ENCODE measurements at places on chromosomes 1 and 21.

DNA sequence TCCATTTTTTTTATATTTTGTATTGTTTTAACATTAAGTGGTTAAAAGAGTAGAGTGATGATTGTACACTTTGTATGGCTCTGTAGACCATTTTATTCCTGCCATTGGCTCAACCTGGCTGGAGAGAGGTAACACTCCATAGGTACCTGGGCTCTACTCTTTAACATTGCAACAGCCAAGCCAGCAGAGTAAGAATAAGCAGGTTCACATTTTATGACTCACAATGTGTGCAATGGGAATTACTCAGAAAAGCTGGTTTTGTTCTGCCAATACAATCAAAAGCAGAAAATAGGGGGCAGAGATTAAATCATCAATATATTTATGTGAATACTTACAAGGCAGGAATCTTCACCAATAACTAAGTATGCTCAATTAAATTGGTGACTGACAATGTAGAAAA lies 1324.0 kb downstream of the AMY1C start:
- DNase-seq = no peak

GRCh38 chr1:201230676-201231075 lies 40.1 kb downstream of the IGFN1 start:
- no peak for DNase-seq

- DNase-seq = no peak
Measured at GRCh38 chr1:151832318-151832980, 847 bp upstream of the RORC start.

DNA sequence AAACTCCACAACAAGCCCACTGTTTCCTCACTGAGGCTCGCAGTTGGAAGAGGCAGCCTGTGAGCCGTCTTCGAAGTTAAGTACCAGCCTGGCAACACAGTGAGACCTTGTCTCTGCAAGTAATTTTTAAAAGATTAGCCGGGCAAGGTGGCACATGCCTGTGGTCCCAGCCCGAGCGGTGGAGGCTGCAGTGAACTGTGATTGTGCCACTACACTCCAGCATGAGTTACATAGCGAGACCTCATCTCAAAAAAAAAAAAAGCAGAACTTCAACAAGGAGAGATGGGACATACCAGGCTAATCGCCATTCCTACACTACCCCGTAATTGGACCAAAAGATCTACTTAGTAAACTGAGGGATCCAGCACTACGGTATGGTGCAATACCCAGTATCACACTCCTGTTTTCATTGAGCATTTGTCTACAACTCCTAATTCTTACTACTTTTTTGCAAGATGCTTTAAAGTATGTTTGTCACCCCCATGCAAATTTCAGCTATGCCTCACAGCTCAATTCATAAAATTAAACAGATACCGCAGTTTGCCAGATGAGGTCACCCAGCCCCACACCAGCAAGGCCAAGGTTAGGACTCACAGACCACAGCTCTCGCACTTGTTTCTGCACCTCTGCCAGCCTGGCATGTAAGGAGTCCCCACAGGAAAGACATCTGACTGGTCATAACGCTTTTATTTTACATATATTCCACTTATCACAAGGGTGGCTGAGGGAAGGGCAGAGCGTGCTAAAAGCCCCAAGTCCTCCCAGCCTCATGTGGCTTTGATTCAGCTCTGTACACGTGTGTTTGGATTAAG lies 21.0 kb downstream of the SDE2 start:
- no peak for DNase-seq

GRCh38 chr1:98677288-98677687 lies 15.8 kb downstream of the SNX7 start:
- DNase-seq = no peak

GRCh38 chr1:33943978-33944377 lies 80.1 kb downstream of the HMGB4 start:
- DNase-seq = no peak

DNA sequence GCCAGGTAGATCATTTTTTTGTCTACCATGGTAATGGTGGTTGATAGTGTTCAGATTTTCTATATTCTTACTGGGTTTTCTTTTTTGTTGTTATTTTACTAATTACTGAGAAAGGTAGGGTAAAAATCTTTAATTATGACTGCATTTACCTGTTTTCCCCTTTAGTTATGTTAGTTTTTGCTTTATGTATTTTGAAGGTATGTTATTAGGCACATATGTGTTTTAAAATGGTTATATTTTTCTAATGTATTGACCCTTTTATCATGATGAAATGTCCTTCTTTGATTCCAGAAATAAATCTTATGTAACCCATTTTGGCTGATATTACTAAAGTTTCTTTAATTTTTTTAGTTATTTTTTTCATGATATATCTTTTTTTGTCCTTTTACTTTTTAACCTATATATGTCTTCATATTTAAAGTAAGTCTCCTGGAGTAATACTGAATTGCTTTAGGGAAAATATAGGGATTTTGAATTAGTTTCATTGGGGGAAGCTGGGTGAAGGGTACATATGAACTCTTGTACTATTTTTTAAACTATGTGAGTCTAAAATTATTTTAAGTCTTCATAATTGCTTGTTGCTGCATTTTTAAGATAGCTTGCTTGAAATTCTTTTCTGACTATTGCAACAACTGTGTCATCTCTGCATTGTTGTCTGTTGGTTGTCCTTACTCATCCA lies 22.4 kb downstream of the SLC35A3 start:
- no peak for DNase-seq

DNA sequence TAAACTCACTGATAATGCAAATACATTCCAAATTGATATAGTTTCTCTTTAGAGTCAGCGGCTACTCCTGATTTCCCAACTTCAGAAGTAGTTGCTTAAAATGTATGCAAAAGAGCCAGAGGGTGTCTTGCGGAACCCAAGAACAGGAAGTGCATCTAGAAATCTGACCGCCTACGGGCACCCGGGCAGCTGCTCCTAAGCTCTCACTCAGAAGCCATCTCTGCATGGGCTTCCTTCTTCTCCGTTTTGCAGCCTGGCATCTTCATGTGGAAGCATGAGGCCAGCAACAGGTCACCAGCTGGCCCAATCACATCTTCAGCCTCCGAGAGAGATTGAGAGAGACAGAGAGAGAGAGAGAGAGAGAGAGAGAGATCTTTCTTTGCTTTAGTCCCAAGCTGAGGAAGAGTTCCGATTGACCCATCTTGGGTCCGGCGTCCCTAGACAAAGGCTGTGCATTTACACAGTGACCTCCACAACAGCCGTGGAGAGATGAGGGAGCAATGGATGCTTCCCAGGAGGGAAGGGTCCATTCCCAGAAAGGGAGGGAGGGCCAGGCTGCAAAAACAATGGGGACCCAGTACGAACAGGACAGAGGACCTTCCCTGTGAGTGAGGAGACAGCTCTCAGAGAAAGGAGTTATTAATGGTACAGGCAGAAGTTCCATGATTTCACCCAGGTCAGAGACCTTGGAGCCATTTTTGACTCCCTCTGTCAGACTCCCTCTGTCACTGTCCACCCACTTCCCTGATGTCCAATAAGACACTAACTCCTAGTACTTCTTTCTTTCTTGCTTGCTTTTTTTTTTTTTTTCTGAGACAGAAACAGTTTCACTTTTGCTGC lies 28.2 kb upstream of the SLC30A1 start:
- no peak for DNase-seq

- no peak for DNase-seq
Measured at GRCh38 chr1:237503292-237503691, 387.4 kb downstream of the ZP4 start.

GRCh38 chr21:24200052-24200451 lies 1407.2 kb downstream of the MRPL39 start:
- no peak for DNase-seq

GRCh38 chr1:31562707-31563360 lies 13.5 kb upstream of the TINAGL1 start:
- DNase-seq = no peak

GRCh38 chr1:53110370-53111072 lies 31.9 kb downstream of the SLC1A7 start:
- no peak for DNase-seq

GRCh38 chr1:34863501-34863900 lies 4.0 kb upstream of the SMIM12 start:
- no peak for DNase-seq

DNA sequence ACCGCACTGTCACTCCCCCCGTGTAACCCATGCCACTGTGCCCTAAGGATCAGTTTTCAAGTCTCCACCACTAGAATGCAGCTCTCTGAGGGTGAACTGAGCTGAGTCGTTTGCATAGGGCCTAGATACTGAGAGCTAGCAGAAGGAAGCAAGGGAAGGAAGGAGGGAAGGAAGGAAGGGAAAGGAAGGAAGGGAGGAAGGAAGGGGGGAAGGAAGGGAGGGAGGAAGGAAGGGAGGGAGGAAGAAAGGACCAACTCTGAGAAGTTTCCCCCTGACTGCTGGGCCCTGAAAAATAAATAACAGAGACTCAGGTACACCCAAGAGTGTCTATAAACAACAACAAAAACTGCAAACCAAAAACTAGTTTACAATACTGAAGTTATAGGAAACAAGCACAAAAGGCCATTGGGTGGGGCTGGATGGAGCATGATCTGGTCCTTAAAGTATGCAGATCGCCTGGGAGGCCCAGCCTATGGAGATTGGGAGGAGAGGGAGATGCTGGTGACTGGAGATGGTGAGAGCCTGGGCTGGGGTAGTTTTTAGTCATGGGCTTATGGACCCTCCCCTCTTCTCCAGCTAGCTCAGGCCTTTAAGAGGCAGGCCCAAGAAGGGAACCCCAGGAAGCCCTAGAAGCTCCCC lies 1.7 kb upstream of the MRPS15 start:
- DNase-seq = no peak

DNA sequence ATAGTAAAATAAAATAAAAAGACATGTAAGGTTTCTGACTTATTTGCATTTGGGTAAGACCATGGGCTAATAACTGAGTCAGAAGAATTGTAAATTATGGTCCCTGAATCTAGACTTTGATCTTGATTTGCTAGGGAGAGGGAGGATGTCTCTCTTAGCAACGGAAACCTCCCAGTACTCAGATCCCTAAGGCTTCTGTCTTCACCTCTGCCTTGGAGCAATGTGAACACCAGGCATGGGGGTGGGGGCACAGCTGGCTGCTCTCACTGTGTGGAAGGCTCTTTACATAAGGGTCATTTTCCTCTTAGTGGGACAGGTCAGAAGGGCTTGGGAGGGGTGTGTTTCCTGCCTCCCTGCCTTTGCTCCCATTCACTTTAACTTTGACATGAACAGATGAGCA lies 17.0 kb upstream of the TMEM54 start:
- DNase-seq = no peak

- DNase-seq = no peak
Measured at GRCh38 chr1:20712215-20712577, 5.6 kb downstream of the KIF17 start.

GRCh38 chr21:46168659-46169386 lies 13.4 kb upstream of the FTCD start:
- no peak for DNase-seq

DNA sequence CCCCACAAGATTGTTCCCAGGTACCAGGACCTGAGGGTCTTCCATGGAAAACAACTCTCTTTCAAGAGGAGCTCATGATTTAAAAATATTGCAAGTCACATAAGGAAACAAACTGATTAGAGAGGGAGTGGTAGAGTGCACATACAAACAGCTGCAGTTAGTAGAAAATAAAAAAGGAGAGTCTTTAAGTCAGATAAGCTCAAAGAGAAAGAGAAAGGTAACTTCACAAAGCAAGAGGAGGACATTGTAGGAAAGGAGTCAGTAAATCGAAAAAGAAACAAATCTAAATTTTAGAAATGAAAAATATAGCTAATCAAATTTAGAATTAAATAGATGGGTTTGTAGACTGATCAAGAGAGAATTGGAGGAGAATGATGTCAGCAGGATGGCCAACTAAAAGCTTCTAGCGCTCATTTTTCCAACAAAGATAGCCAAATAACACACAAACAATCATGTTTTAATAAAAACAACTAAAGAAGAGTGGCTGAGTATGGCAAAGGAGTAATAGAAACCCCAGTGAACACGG lies 86.1 kb upstream of the CD53 start:
- no peak for DNase-seq

GRCh38 chr1:232292818-232293217 lies 337.1 kb downstream of the SIPA1L2 start:
- no peak for DNase-seq

GRCh38 chr1:11188858-11189451 lies at the start of gene ANGPTL7:
TSS of gene ANGPTL7 (plus strand) at chr1:11189355. CDS start at chr1:11189580, 225 bp downstream.
- no peak for DNase-seq

DNA sequence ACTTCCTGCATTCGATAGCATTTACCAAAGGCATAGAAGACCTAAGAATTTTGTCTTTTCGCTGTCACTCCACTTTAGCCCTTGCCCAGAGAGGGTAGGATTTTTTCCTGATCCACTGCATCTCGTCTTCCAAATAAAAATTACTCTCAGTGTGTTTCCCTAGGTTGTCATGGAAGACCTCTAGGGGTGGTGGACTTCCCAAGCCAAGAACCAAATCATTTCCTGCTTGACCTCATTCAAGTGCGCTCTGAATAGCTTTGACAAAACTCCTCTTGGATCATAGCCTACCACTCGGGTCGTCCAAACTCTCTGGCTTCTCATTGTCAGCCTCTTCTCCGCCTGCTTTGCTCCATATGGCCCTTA lies 431 bp upstream of the C1orf52 start:
- no peak for DNase-seq

DNA sequence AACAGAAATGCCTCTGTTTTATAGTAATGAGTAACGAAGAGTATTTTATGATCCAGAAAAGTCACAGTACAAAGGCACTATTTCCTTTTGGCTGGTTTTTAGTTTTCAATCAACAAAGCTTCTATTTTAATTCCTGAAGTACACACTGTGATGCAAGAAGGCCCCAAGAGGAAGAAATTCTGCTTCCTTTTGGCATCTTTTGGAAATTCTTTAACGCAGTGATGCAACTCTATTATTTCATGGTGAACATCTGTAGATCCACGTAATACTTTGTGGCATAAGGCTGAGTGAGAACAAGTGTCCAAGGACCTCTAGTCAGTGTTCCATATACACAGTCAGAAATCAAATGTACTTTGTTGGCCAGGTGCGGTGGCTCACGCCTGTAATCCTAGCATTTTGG lies 137.5 kb downstream of the TGFB2 start:
- no peak for DNase-seq

GRCh38 chr1:40312238-40313205 lies 4.6 kb downstream of the COL9A2 start:
- no peak for DNase-seq

DNA sequence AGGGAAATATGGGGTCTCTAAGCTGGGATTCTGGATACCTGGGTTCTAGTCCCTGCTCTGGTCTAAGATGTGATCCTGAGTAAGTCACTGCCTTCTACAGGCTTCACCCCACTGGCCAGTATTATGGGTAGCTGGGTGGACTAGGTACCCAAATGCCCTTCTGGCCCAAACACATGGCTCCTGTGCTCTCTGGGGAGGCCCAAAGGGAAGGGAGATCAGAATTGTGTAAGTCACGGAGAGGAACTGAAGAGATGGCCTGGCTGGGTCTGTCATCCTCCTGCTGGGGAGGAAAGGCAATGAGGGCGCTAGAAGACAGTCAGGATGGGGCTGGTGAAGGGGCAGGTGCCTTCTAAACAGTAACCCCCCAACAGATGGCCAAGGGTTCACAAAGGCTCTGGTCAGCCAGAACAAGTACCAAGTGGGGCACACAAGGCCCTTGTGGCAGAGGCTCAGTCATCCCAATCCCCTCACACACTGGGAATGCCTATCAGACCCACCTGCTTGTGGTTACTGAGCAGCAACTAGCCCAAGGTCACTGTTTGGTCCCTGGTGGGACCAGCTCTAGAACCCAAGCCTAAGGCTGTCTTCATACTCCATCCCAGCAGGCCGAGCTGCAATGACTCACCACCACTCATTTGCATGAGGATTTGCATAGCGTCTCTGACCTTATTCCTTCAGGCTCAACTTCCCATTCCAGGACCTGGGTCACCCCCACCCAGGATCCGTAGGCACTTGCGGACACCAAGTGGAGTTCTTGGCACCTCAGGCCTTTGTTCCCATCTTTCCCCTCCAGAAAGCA lies 9.2 kb downstream of the MEF2D start:
- DNase-seq = no peak

- no peak for DNase-seq
Measured at GRCh38 chr1:89721351-89721750, 88.4 kb downstream of the LRRC8C start.

Data from stimulated activated CD8-positive, alpha-beta memory T cell treated with anti-CD3 and anti-CD28 coated beads, Interleukin-7, amount 100 ng/mL, for 24 hours (primary cell).